NCI-H2107 (cell line): ENCODE measurements at places on chromosomes 13 and 19.

DNA sequence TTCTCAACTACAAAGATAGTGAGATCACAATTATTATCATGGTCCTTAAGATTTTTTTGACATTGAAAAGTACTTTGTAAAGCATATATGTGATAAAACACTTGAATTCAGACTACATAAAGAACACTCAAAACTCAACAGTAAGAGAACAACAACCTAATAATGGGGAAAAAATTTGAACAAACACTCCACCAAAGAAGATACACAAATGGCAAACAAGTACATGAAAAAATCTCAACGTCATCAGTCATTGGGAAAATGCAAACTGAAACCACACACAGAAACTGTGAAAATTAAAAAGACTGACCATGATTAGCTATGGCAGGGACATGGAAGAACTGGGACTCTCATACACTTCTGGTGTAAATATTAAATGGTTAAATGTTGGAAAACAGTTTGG lies 70.9 kb downstream of the SPRYD7 start:
- no peak for DNase-seq

- DNase-seq = no peak
Measured at GRCh38 chr19:49544154-49544553, 16.4 kb downstream of the RCN3 start.

- DNase-seq = no peak
Measured at GRCh38 chr19:2560369-2560768, 84.4 kb downstream of the GADD45B start.

DNA sequence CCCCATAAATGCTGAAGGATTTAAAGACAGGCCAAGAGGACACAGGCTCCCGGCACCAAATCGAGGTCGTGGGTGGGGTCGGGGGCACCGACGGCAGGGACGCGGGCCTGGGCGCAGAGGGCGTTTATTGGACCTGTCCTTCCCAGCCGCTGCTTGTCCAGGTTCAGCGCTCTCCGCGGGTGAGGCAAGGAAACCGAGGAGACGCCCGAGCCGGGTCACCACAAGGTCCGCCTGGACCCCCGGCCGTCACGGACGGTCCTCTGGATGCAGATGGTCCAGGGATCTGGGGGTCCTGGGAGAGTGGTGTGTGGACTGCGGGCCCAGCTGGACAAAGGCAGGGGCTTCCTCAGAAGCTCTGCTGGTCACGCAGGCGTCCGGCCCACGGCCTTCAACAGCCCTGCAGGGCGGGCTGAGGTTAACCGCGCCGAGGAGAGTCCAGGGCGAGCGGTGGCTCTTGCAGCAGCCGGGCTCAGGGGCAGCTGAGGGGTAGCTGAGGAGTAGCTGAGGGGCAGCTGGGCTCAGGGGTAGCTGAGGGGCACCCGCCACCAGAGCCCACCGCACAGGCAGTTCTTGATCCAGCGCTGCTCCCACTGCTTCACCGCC lies 8.5 kb downstream of the CFD start:
- no peak for DNase-seq

DNA sequence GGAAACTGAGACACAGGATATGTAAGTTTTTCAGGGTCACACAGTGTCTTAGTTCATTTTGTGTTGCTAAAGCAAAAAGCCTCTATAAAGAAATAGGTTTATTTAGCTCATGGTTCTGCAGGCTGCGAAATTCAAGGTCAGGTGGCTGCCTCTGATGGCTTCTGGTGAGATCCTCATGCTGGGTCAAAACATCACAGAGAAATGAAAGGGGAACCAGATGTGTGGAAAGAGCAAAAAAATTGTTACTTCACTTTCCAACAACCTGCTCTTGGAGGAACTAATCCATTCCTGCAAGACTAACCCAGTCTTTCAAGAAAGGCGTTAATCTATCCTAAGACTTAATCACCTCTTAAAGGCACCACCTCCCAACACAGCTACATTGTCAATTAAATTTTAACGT lies 64.2 kb upstream of the UBL3 start:
- no peak for DNase-seq

DNA sequence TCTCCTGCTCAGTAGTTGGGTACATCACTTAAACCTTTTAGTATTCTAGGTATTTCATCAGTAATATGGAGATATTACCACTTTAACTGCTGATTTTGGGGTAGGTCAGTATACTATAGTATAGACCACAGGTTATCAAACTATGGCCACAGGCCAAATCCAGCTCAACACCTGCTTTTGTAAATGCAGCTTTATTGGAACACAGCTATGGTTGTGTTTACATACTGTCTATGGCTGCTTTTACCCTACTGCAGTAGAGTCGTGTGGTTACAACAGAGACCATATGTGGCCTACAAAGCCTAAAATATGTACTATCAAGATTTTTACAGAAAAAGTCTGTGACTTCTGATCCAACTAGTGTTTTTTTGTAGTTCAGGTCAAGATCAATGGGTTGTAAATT lies 10.3 kb downstream of the COG6 start:
- no peak for DNase-seq

- no peak for DNase-seq
Measured at GRCh38 chr13:48615049-48615448, 38.7 kb upstream of the CYSLTR2 start.

- DNase-seq = no peak
Measured at GRCh38 chr19:52889931-52890330, 7.5 kb downstream of the ZNF320 start.

DNA sequence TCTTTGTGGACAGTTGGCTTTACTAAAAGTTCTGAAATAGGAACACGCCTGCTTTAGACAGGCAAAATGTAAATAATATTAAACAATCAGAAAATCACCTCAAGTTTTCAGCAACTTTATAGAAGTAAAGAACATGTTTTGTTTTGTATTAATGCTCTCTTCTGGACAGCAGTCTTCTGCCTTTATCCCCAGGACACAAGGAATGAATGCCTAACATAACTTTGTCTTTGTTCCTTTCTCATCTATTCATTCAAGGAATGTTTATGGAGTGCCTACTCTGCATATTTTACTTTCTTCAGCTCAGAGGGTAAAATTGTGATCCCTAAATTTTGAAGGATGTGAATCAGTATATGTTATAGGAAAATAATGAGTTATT lies 325.4 kb downstream of the FOXO1 start:
- no peak for DNase-seq

DNA sequence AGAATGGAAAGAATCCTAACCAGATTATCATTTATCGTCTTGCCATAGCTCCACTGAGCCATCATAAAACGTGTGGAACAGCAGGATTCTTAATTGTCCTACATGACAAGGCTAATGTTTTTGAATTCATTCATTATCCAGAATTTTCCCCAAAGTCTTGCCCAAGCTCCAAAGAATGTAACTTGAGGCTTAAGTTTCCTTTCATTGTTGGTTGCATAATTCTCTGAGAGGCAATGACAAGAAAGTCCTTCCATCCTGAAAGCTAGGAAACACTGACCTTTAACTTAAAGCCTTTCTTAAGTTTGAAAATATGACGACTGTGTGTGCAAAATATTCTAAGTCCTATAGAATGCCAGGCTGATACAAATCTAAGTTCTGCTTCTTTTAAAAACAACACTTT lies 546.1 kb downstream of the SUCLA2 start:
- DNase-seq = no peak

GRCh38 chr13:77034881-77035280 lies 7.9 kb upstream of the FBXL3 start:
- DNase-seq = no peak

- DNase-seq = no peak
Measured at GRCh38 chr13:27660511-27660910, 38.8 kb downstream of the POLR1D start.

DNA sequence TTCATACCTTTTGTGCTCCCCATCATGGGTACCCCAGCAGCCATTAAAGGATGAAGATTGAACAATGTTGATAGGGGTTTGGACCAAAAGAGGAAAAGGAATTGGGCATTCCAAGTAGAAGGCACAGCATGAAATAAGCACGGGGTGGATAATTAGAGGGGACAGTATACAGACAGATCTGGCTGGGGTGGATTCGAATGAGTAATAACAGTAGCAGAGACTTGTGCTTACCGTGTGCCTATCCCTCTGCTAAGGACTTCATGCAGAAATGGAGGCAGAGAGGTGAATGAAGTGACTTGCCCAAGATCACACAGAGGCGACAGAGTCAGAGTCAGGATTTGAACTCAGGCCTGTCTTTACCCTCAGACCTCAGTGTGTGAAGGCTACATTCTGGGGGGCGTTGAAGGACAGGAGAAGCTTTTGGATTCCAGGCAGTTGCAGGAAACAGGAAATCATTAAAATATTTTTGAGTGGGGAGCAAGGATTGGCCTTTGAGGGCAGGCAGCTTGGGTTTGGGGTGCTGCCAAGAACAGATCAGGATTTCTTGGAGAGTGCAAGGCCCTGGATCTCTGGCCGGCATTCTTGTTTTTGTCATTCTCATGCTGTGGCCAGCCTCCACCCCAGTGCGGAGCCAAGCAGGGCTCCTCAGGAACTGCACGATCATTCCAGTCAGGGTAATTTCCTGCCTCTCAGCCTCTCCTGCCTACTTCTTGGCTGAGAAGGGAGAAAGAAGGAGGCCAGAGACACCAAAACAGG lies 18.7 kb downstream of the PAF1 start:
- DNase-seq = no peak

GRCh38 chr19:1057176-1057855 lies 9.7 kb upstream of the ARHGAP45 start:
- DNase-seq = no peak

DNA sequence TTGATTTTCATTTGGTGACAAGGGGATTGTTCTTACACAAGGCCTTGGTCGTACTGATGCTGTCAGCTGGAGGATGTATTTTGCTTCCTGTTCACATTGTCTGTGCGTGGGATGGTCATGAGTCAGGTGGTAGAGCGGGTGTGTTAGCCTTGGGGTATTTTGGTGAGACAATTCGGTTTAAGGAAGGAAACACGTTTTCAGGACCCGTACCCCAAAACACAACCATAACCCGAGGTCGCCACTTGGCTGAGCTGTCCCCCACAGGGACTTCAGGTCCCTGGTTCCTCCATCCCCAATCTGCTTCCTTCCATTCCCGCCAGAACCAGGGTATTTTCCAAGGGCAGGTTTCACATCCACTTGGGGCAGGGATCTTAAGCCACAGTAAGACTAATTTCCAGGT lies 15.0 kb downstream of the MYO9B start:
- DNase-seq = no peak

- DNase-seq = no peak
Measured at GRCh38 chr13:44903574-44903985, 85.7 kb downstream of the NUFIP1 start.

DNA sequence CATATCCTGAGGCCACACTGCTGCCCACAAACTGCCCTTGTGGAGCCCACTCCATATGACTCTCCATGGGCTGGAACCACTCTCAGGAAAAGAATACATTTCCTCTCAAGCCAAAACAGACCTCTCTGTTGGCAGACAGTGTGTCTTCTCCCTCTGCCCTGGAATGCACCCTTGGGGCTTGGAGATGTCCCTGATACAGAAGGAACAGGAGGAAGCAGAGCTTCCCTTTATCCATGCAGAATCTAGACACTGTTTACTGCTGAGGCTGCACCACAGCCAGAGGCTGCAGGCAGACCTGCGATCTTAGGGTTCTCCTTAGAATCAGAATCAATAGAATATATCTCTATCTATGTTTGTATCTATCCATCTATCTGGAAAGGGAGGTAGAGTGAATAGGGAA lies 26.8 kb upstream of the CYP4F8 start:
- no peak for DNase-seq

DNA sequence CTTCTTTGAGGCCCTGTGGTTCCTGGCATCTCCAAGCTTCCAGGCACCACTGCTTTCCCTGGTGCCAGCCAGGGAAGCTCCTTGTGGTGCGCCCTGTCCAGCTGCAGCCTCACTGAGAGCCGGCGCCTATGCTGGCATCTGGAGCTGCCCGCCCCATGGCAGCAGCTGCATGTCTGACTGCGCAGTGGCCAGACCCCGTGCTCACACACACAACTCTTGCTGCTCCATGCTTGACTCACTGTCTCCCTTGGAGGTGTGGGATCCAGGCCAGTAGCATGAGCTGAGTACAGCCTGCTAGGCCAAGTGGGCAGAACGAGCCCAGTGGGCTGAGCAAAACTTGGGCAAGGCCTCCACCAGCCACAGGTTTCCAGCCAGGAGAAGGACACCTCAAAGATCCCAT lies 11.5 kb upstream of the SUPT20H start:
- DNase-seq = no peak

GRCh38 chr19:23528376-23528775 lies 133.1 kb upstream of the ZNF91 start:
- DNase-seq = no peak

DNA sequence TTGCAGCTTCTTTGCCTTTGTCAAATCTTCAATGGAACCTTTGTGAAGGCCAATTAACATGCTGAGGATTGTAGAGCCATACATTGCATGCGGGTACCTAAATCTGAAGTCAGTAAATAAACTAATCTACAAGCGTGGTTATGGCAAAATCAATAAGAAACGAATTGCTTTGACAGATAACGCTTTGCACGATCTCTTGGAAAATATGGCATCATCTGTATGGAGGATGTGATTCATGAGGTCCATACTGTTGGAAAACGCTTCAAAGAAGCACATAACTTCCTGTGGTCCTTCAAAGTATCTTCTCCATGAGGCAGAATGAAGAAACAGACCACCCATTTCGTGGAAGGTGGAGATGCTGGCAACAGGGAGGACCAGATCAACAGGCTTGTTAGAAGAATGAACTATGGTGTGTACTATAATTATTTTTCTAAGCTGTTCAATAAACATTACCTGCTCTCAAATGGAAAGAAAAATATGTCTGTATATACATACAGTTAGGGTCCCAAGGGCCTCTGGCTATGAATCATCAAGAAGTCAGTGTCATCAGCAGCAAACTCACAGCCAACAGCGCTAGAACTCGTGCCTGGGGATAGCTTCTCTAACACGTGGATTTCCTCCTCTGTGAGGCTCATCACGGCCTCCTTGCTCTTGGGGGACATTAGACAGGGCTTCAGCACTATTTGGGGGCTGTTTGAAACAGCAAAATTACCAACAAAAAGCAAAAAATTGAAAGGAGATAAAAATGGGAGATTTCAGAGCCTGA lies 2.9 kb upstream of the CD70 start:
- no peak for DNase-seq
